ENCODE measurements at places on chromosomes 3 and 15.
A peak's percentile ranks its signal among the peaks of the same experiment; 100 is the strongest.

- no peak for DNase-seq
Measured at GRCh38 chr15:80179935-80180334, 27.1 kb downstream of the FAH start.

DNA sequence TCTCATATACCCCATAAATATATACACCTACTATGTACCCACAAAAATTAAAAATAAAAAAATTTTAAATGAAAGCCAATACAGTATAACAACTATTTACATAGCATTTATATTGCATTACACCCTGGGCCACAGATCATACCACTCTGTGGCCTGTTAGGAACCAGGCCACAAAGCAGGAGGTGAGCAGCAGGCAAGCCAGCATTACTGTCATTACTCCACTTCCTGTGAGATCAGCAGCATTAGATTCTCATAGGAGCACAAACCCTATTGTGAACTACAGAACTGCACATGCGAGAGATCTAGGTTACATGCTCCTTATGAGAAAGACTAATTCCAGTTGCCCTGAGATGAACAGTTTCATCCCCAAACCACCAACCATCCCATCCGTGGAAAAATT is 17.4 kb downstream of the FILIP1L start:
- no peak for DNase-seq

DNA sequence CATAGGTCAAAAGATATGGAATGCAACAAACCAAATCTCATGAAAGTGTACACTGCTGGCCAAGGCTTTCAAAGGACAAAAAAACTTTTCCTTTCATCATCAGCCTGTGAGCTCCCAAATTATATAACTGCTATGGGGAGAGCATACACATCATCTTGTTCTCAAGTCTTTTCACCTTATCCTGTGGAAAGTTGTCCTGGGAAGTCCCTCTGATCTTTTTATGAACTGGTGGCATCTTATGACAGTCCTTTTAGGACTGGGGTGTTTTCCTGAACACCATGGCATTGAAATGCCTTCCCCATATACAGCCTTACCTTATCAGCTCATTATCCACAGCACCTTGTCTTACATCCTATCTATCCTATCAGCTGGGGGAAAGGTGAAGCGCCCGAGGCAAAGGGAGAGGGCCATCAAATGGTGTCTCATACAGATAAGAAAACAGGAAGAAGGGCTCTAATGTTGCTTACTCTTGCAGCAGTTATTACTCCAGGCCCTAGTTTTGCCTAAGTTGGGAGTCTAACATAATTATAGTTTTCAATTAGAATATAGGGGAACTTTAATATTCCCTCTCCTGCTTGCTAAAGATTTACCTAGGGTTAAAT is 61.5 kb upstream of the GOLIM4 start:
- no peak for DNase-seq

DNA sequence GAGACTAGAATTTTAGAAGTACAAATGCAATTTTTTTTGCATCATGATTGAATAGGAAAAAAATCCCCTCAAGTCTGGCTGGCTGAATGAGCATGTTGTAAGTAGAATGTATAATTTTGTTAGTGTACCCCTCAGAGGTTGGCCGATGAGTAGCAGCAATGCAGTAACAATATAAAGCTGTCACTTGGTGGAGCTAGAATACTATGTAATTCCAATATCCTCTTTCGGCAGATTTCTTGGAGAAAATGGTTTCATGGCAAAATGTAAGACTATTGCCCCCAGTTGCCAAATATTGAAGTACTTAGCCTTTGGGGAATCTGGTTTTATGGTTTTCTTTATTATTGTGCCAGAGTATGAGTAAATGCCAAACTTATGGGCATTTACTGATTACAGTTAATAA is 39.8 kb upstream of the SGO1 start:
- no peak for DNase-seq

- DNase-seq, result no peak
Measured at GRCh38 chr3:127851899-127852298, 29.6 kb upstream of the MGLL start.

DNA sequence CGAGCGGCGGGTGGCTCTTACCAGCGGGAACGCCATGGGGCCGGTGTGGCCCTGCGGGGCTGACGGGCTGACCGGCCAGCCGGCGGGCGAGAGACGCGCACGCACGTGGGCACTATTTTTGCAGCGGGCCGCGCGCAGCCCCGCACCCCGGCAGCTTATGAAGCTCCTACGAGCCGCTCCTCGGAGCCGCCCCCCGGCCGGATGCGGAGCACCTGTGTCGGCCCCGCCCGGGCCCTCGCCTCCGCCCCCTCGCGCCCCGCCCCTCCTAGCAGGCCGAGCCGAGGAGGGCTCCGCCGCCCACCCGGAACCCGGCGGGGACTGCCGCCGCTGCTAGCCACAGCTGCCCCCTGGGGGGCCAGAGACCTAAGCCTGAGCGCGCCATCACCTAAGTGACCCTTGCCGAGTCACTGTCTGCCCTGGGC is 683 bp upstream of the CPEB1 start:
- DNase-seq, result no peak

GRCh38 chr3:191509078-191509477 is 48.1 kb downstream of the PYDC2 start:
- no peak for DNase-seq

- no peak for DNase-seq
Measured at GRCh38 chr3:197397838-197398237, 99.4 kb upstream of the DLG1 start.

- DNase-seq, result no peak
Measured at GRCh38 chr3:194315965-194316361, 35.2 kb downstream of the CPN2 start.

DNA sequence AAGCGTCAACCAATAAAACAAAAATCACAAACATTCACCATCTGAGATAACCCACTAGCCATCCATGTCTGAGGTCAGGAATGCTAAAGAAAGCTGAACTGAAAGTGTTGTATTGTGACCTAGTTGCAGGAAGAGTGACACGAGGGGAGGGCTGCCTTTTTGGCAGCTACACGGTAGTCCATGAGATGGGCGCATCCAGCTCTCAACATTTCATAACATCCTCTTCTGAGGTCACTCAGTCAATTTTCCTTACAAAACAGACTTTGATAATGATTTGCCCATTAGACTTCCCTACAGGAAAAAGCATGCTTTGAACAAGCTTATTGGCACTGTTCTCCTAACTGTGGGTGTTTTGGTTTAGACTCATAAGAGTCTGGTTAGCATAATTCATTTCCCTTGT is 15.4 kb upstream of the SHF start:
- DNase-seq, result no peak

DNA sequence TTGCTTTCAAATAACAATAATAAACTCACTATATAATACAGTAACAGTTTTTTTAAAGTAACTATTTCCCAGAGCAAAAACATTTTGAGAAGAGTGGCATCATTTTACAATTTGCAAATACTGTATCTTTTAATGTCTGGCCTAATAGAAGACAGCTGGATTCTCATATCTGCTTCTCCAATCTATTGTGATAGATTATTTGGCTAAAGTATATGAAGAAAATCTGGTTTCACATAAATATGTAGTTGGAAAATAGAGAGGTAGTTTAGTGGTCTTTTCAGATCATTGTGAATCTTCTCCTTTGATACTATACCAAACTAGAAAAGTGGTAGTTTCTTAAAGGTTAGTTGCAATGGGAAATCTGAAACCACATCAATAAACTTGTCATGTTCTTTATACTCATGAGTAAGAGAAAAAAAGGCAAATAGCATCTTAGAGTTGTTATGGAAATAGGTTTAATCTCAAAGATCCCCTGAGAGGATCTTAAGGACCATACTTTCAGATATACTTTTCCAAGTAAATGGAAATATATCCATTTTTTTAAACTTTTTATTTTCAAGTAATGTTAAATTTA is 124.8 kb upstream of the NR2E3 start:
- DNase-seq, result no peak

DNA sequence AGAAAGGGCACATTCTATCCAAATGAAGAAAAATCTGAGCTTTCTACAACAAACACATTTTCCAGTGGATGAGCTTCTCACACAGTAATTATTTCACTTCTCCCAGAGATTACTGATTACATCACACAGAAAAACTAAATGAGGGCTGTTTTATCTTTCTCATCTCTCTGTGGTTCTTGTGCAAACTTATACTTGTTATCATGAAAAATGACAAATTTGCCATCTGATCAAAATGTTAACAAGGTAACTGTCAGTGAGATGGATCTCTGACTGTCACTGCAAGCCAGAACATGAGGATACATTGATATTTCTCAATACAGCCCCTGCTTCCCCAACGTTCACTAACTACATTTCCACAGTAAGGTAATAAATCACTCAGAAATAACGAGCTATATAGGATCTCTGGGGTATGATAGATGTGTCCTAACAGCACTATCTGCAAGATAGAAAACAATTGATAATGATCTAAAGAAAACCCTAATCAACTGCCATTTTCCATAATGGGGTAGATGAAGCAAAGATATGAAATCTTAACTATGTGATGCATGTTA is 829.3 kb upstream of the CFAP20DC start:
- no peak for DNase-seq

GRCh38 chr15:31461911-31462480 is 135.4 kb downstream of the KLF13 start:
- no peak for DNase-seq

GRCh38 chr3:147514366-147515160 is 105.4 kb downstream of the ZIC1 start:
- no peak for DNase-seq

DNA sequence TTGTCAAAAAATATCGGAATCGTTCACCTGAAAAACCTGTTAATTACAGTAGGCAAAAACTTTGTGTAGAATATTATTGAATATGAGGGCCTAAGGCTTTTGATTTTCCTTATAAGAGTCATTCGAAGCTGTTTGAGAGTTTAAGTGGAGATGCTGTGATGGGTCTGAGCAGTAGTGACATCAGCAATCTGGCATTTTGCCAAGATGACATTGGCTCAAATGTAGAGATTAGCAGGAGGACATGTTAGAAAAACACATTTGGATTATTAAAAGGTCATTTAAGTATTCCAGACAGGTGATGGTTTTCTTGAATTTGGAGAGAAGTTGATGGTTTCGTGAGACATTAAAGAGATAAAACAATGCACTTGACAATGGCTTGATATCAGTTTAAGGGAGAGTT is 12.9 kb downstream of the OR5AC2 start:
- DNase-seq, result no peak

GRCh38 chr3:47892286-47893040 is 89.5 kb downstream of the DHX30 start:
- no peak for DNase-seq

DNA sequence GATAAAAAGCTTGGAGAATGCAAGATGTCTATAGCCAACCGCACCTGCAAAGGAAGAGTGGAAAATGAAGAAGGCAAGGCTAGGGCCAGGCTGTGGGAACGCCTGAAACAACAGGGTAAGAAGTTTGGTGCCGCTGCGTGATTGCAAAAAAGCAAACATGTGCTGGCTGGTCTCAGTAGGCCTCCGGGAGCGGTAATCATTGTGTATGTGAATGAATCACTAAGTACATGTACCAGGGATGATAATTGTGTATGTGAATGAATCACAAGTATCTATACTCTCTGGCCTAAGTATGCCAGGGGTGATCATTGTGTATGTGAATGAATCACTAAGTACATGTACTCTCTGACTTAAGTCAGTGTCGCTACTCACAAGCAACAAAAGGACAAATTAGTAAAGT is 40.3 kb upstream of the PARL start:
- no peak for DNase-seq

- DNase-seq, result peak; percentile 7
Measured at GRCh38 chr3:126573492-126574117, 14.9 kb upstream of the C3orf22 start.

GRCh38 chr15:45251888-45252287 is at the start of gene SLC28A2:
Gene SLC28A2 (plus strand): TSS chr15:45252234. CDS start chr15:45253216, 982 bp downstream.
- DNase-seq, result no peak

DNA sequence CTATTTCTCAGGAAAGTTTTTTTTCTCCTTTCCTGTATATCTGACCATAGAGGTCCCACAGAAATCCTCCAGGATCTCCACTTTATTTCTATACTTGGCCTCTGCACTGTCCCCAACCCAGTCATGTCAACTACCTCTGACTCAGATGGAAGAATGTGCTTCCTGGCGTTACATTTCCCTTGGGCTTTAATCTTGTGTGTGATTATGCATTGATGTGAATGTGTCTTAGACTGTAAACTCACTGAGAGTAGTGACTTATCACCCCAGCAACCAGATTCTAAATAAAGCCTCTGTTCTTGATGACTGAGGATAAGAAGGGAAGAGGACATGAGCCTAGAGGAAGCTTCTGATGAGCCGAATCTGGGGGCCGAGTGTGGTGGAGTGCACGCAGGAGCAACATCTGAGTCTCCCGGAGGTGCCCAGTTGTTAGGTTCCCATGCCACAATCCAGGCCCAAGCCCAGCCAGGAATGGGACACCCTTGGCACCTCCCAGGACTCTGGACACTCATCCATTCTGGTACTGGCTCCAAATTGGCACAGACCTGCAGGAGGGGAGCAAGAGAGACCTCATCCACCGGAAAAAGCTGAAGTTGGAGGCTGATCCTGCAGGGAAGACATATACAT is 32.1 kb upstream of the HEG1 start:
- DNase-seq, result no peak

DNA sequence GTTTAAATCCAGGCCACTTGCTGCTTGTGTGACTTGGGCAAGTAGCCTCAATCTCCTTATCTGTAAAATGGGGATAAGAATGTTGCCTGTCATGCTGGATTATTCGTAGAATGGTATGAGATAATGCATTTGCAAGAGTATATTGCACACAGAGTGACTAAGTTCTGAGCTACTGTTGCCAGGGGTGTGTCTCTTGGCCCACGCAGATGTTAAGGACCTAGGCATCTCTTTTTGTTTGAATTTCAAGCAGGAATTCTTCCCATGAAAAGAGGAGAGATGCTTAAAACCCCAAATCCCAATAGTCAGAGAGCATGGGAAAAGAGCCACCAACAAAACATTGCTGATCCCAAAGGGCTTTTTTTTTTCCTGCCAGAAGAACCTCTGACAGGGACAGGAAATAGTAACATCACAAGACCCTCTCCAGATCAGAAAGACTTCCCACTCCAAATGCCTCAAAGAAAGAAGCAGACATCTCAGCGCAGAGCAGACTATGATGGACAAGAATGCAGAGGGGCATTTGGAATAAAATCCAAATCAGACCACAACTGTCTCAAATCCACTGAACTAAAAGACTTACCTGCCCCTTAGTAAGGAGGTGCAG is 90.5 kb downstream of the MRPL46 start:
- no peak for DNase-seq

DNA sequence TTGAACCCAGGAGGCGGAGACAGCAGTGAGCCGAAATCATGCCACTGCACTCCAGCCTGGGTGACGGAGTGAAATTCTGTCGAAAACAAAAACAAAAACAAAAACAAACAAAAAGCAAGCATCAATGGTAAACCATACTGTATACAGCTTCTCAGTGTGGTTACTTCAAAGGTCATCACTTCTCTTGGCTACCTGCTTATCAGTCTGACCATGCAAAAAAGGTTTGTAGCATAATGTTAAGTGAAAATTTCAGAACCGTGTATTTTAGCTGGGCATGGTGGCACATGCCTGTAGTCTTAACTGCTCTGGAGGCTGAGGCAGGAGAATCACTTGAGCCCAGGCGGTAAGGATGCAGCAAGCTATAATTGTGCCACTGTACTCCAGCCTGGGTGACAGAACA is 4.2 kb downstream of the UBXN7 start:
- no peak for DNase-seq

GRCh38 chr3:141426404-141427034 is 58.2 kb downstream of the ZBTB38 start:
- DNase-seq, result peak; percentile 21

GRCh38 chr15:62060896-62061280 is 641 bp upstream of the VPS13C start:
- no peak for DNase-seq

GRCh38 chr3:23949784-23950183 is 4.7 kb downstream of the NR1D2 start:
- no peak for DNase-seq

- DNase-seq, result no peak
Measured at GRCh38 chr15:90596943-90597342, 67.2 kb downstream of the CRTC3 start.

Measured in DMS153 (cell line).